ENCODE measurements at places on chromosomes 5 and 9.
A peak's percentile ranks its signal among the peaks of the same experiment; 100 is the strongest.

DNA sequence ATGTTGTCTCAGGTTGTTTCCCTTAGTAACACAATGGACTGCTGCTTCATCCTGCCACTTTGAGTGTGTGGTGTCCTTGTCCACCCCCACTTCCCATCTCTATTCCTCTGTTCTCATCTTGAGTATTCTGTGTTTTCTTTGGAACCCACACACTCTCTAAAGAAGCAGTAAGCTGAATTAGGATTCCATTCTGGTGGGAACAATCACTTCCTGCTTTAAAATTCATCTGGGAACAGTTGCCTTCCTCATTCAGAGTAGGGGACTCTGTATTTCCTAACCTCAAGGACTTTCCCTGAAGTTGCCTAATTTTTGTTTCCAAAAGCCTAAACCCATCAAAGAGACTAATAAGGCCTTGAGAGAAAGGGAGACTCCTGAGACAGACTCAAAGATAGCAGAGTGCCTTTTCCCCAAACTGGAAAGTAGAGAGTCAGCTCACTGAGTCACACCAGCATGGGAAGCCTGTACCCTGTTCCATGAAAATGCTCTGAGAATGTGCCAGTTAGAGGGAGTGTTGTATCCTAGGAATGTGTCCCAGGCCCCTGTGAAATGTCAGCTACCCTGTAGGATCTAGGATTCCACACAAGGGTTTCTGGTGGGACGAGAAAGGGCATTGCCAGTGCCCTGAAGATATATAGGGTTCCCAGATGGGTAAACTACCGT is 63.6 kb downstream of the CCDC192 start:
- no peak for DNase-seq

- no peak for DNase-seq
Observed at GRCh38 chr5:77920359-77921058, 144.4 kb upstream of the TBCA start.

- peak; percentile 72 for DNase-seq
Observed at GRCh38 chr9:21995006-21995665, 545 bp downstream of the CDKN2B-AS1 start.

DNA sequence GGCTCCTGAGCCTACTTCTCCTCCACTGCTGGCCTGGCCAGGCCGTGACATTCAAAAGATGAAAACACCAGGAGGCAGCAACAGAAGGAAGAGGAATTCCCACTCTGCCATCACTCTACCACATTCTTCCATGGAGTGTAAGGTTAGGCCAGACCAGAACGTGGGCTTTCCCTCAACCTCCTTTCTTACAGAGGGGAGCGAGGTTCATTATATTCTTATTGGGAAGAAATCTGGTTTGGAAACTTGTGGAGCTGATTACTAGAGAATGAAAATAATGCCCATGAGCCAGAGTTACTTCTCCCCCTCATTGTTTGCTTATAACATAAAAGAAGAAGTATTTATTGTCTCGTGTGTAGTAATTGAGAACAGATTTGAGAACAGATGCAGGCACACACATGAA is 136.3 kb upstream of the BASP1 start:
- no peak for DNase-seq

- DNase-seq = no peak
Observed at GRCh38 chr5:107805166-107805565, 134.4 kb upstream of the EFNA5 start.
